ENCODE measurements at places on chromosomes 16 and 17.

- no peak for DNase-seq
Observed at GRCh38 chr17:39236450-39236927, 10.7 kb upstream of the STAC2 start.

GRCh38 chr17:79975498-79976134 lies 60.1 kb downstream of the TBC1D16 start:
- no peak for DNase-seq

DNA sequence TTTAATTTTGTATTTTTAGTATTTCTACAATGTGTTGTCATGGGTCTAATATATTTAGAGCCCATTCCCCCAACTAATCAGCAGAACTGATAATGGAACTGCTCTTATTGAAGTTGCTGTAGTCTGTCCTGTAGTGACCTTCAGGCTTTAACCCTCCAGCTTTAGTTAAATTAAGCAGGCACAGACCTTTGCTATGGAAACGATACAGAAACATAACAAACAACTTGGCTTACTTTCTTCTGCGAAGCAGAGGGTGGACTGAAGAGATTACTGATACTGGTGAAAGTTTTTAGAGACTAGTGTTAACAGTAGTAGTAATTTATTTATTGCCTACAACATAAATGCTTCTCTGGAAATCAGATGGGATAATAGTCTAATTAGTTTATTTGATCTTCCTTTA lies 61.4 kb downstream of the NFATC3 start:
- DNase-seq, result no peak

DNA sequence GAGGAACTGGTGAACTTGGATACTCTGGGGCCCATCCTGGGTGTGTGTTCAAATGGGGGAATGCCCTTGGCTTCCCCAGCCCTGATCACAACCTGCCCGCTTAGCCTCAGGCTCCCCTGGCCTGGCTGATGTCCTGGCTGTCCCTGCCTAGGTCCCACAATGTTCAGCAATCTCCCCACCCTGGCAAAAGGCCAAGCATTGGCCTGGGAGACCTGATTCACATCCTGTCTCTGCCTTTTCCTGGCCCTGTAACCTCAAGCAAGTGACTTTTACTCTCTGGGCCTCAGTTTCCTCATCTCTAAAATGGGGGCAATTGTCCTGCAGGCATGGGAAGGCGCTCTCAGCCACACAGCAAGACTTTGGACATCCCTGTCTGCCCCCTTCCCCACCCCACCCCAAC lies 14.4 kb downstream of the CPNE2 start:
- no peak for DNase-seq

- no peak for DNase-seq
Observed at GRCh38 chr17:58105093-58105492, 21.9 kb downstream of the DYNLL2 start.

DNA sequence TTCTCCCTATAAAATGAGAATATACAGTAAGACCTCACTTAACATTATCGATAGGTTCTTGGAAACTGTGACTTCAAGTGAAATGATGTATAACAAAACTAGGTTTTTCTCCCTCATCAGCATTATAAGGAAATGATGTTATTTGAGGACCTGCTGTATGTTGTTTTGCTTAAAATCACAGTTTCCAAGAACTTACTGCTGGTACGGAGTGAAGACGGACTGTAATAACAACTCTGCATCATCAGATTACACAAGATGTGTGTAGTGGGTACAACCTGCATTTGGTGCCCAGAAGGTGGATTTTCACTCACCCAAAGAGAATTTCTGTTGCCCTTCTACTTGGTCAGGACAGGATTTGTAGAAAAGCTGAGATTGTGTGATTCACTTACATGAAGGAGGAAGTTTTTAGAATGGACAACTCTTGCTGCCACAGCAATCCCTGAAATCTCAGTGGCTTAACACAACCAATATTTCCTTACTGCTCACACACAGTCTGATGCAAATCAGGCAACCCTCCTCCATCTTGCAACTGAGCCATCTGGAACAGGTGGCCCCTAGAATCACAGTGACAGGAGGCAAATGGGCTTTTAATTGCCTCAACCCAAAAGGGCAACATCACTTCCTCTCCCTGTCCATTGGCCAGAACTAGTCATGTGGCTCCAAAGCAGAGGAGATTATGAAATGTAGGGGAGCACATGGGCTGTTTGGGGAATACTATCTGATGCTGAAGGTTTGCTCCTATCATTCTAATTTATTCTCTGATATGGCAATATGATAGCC lies 67.6 kb upstream of the CACNG5 start:
- no peak for DNase-seq

- no peak for DNase-seq
Observed at GRCh38 chr17:16381496-16381820, 567 bp downstream of the UBB start.

- no peak for DNase-seq
Observed at GRCh38 chr16:82943371-82943770, 316.6 kb downstream of the CDH13 start.

DNA sequence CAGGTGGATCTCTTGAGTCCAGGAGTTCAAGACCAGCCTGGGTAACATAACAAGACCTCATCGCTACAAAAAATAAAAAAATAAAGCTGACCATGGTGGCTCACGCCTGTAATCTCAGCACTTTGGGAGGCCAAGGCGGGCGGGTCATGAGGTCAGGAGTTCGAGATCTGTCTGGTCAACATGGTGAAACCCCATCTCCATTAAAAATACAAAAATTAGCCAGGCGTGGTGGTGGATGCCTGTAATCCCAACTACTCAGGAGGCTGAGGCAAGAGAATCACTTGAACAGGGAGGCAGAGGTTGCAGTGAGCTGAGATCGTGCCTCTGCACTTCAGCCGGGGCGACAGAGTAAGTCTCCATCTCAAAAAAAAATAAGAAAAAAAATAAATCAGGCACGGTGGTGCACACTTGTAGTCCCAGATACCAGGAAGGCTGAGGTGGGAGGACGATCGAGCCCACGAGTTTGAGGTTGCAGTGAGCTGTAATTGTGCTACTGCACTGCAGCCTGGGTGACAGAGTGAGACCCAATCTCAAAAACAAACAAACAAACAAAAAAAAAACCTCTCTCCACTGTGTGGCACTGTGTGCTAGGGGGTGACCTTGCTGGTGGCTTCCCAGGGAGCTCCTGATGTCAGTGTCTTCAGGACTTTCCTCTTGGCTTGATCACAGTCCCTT lies 19.8 kb upstream of the MAPK3 start:
- DNase-seq, result no peak

DNA sequence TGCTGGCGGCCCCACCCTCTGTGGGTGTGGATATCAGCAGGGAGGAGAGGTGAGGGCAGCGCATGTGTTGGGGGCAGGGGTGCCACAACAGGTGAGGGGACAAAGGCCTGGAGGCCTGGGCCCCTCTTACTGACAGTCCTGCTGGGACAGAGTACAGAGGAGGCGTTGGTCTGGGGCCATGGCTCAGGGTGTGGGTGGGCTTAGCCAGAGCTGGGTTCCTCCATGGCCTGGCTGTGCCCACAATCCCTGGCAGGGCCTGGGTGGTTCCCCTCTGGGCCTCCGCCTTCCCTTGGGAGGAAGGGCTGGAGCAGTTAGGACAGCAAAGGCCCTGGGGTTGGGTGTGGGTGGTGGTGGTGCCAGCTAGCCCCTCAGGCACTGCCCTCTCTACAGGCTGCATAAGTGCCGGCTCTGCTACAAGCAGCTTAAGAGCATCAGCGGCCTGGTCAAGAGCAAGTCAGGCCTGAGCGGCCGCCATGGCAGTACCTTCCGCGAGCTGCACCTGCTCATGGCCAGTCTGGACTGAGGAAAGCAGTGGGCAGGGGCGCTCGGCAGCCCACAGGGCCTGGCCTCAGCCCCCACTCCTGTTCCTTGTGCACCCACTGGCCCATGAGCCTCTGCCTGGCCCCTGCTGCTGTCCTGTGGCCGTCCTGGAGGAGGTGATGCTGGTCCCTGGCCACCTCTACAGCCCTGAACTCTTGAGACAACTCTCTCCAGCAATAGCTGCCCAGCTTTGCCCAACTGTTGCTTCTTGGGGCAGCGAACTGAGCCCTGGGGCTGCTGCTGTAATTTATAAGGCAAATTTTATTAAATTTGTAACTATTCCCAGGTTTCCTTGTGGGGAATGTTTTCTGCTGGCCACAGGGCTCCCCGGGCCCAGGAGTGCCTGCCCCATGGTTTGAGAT lies 21.1 kb downstream of the KATNB1 start:
- DNase-seq, result no peak

DNA sequence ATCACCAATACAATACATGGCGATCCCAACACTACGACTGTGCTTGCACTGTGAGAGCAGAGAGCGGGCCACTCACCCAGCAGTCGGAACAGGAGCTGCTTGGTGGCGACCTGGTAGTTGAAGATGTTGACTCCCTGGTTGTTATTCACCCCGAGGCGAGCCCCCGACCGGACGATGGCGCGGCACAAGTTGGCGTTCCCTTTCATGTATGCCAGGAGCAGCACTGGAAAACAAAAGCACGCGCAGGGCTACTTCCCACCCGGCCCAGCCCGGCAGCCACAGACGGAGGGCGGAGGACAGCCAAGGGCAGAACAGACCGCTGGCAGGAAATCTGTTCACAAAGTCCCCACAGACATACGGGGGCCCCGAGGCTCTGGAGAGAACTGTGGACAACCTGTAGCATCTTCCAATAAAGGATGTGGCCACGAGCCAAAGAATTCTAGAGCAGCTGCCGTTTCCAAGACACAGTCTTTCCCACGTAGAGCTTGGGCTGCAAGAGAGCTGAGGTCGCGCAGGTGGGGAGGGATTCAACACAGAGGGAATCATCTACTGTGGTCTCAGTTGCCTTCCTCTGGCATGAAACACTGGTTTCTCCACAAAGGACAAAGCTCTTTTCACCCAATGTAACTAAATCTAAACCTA lies 27.8 kb downstream of the CYB5D2 start:
- no peak for DNase-seq

- DNase-seq, result no peak
Observed at GRCh38 chr16:14585287-14585686, 44.8 kb downstream of the PARN start.

GRCh38 chr17:66123163-66123562 lies 68.8 kb downstream of the CEP112 start:
- no peak for DNase-seq
